CD14-positive monocyte (primary cell): ENCODE measurements at places on chromosomes 16 and 17.

DNA sequence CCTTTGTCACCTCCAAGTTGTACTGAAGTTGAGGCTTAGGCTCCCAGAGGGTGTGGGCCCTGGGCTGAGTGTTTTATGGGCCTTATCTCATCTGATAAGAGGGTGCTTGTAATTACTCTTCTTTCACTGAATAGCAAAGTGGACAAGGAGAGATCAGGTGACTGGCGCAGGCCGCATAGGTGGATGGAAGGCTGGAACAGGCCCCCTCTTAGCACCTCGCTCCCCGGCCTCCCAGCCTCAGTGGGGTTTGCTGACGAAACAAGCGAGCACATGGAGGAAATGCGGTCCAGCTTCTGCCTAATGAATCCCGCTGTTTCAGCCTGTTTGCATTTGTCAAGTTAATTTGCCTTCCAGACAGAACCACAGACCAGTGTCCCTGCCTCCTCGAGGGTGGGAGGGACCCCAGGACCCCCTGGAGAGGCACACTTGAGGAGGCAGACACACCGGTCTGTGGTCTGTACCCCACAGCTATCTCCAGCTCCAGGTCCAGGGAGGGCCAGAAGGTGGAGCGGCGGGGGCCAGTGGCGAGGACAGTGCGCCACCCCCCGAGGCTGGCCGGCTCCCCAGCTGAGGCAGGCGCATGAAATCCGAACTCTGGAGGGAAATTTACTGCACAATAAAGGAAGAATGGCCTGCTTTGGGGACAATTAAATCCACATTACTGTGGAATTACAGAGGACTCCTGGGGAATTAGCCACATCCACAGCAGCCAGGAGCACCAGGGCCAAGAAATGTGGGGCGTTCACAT is 123.4 kb downstream of the NTN1 start:
- no peak for DNase-seq

GRCh38 chr16:68046106-68046505 is 23.0 kb downstream of the DUS2 start:
- no peak for DNase-seq

GRCh38 chr17:17132746-17133145 is 73.4 kb downstream of the PLD6 start:
- DNase-seq, result no peak

DNA sequence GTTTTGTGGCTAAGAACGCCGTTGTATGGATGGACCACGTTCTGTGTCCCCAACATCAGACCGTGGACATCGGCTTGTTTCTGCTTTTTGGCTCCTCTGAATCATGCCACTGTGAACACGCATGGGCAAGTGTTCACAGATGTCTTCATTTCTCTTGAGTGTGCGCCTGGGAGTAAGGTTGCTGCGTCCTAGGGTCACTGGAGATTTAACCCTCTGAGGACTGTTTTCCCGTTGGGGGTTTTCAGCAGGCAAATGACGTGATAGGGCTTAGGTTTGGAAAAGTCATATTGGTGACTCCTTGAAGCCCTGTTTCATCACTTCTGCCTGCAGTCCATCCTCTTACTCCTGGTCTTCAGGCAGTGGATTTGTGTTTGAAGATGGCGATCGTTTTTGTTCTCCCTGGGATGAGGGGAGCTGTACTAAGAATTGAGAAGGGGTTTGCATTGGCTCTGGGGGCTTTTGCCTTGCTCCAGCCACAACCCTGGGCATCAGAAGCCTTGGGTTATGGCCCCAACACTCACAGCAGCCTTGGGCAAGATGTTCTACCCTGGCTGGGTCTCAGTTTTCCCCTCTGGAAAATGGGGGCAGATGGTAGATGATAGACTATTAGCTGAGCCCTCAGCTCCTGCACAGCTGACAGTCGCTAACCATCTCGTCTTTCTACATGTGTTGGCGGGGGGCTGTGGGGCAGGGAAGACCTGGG is 67.2 kb upstream of the CIBAR2 start:
- DNase-seq, result no peak

DNA sequence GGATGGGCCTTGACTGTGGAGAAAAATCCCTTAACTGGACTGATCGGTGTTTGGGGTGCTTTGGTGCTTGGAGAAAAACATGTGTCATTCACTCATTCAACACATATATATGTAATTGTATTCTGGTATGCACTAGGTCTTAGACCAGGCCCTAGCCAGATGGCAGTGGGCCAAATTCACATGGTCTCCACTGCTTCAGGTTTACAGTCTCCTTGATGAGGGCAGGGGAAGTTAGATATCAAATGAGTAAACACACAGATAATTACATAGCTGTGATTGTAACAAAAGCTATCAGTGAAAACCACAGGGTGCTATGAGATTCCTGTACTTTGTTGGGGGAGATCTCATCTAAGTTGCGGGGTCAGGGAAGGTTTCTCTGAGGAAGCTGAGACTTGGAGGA is 78.8 kb downstream of the WWP2 start:
- DNase-seq, result no peak

DNA sequence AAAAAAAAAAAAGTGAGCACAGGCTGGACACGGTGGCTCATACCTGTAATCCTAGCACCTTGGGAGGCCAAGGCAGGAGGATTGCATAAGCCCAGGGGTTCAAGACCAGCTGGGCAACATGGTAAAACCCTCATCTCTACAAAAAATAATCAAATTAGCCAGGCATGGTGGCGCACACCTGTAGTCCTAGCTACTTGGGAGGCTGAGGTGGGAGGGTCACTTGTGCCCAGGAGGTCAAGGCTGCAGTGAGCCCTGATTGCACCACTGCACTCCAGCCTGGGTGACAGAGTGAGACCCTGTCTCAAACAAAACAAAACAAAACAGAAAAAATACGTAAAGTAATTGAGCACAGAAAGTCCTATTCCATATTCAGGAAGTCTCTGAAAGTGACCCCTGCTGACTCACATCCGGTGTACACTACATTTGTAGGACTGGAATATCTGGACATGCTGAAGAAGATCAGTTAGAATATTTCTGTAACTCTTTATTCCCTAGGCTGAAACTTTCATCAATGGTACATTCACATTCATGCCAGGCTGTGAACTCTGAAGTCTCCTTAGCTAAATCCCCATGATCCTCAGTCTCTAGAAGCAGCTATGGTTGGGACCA is 66.0 kb upstream of the HAS3 start:
- DNase-seq, result no peak

DNA sequence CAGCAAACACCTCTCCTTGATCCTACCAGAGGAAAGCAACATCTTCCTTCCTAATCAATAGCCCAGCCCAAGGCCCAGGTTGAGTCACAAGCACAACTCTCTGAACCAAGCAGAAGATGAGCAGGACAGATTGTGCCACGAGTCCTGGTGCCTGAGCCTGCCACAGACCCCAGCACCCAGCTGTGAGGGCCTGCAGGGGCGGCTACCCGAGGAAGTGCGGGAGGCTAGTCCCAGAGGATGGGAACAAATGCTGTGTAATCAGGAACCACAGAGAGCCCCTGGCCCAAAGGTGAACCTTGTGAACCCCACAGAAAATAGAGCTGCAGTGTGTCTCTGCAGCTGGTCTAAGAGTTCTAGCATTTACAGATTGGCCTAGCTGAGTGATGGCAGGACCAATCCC is 126.8 kb upstream of the HSBP1 start:
- DNase-seq, result no peak

DNA sequence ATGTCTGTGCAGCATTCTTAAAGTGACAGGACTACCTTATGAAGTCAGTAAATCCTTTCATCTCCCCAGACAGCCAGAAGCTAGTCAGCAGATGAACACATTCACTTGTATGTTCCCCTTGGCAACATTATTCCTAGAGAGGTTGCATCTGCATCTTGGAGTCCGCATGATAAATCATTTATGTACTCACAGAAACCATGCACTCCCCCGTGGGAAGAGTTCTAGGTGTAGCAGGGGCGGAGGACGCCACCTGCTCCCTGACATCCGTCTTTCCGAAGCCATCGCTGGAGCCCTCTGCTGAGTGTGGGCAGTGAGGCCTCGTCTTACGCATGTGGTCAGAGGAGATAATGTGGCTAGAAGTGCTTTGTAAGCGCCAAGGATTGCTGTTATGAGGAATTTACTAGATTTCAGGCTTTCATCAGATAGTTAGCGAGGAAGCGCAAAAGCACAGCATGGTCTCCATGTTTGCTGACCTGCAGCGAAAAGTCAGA is 144.5 kb downstream of the RPTOR start:
- DNase-seq, result no peak

DNA sequence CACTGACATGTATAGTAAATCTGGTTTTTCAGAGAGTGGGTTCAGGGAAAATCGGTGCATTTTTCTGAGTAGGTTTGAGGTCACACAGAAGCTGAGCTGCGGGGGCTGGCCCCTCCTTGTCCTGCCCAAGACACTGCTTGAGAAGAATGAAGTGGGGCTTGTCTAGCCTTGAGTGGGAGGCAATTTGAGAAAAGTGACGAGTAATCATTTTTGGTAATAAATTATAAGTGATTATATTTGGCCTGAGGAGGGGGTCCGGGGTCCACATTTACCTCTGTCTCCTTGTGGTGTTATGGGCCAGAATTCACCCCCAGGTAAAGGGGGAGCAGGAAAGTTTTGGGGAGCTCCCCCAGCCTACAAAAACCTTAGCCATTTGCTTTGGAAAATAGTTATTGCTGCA is 28.1 kb downstream of the WFDC1 start:
- DNase-seq, result no peak

DNA sequence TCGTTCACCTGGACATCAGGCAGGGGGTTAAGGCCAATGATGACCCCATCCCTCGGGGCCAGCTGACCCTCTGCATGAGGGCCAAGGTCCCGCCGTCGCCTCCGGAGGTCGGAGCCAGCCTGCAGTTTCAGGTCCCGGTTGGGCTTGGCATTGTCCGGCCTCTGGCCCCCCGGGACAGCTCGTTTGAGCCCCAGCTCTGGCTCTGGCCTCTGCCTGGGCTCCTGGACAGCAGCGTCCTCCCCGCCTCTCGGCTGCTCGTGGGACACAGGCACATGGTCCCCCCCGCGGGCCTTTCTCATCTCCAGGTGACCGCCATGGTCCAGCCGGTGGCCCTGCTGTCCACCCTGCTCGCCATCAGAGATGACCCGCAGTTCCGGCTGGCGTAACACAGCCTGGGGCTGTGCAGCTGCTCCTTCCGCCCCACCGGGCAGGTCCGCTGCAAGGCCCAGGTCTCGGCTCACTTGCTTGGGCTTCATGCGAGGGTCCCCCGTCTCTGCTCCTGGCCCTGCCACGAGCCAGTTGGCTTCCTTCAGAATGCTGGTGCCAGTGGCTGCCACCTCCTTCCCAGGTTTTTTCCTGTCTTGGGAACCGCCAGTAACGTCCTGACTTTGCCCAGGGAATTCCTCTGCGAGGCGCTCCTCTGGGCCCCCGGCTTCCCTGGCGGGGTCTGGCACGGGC is 6.7 kb downstream of the NDUFAF8 start:
- no peak for DNase-seq

GRCh38 chr16:1643521-1643920 is 31.4 kb downstream of the CRAMP1 start:
- DNase-seq, result no peak

DNA sequence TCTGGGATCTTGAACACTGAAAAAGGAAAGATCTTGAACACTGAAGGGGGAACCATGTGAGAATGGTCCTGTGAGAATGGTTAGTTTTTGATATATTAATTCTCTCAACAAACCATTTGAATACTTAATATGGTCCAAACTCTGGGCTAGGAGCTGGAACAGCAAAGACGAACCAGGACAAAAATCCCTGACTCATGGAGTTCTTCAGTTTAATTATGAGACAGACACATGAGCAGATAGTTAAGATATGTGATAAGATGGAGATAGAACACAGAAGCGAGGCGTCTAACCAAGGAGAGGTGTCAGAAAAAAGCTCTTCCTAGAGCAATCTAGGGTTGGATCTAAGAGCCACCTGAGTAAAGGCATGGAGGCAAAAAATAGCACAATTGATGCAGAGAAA is 1.6 kb downstream of the CKLF start:
- no peak for DNase-seq
